ENCODE measurements at places on chromosomes 2 and 18.

DNA sequence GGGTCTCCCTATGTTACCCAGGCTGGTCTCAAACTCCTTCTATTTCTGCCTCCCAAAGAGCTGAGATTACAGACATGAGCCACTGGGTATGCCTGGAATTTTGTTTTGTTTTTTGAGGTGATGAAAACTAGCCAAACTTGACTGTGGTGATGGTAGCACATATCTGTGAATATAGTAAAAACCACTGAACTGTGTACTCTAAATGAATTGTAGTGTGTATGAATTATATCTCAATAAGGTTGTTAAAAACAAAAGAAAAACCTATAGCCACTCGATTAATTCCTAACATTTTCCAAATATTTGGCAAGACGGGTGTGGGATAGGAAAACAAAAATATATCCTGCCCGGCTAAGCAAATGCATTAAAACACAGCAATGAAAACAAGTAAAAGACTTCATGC, 1302.3 kb upstream of the CHAC2 start:
- DNase-seq: no peak

DNA sequence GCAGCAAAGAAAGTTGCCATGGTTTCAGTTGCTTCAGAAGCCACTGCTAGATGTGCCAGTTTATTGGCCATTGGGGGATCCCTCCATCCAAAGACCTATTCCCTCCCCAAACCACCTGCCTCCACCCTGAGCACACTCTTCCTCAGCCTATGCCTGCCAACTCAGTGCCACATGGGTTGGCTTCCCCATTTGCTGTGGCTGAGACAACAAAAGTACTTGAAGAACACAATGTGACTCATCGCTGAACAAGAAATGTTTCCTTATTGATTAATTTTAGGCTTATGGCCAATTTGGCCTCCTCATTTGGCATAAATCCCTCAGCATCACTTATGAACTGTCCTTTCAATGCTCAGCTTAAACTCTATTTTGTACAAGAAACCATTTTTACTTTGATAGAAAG, 215.9 kb downstream of the TMEM247 start:
- no peak for DNase-seq

DNA sequence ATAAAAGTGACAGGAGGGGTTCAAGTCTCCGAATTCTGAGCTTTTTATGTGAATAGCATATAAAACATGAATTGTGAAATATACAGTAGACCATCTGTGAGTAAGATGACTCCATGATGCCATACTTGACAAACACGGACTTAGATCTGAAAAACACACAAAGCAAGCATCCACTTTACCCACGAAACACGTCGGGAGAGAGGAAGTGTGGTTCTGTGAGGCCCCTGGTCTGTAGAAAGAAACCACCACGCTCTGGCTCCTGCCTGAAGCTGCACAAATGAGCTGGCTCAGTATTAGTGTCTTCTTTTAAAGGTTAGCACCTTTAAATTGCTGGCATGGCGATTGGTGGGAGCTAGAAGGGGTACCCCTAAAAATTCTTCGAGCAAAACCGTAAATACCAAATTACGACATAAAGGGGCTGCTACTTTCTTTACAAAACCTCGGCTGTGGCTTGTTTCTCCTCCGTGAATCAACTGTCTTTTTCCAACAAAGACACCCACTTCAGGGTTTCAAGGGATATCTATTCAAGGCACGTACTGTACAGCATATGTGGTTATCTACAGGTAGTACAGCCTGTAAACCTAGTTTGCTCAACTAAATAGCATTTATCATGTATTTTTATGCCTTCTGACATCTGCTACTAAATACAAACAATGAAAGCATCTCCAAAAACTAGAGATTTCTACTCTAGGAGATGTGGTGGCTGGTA, 70.9 kb downstream of the AFF3 start:
- no peak for DNase-seq

DNA sequence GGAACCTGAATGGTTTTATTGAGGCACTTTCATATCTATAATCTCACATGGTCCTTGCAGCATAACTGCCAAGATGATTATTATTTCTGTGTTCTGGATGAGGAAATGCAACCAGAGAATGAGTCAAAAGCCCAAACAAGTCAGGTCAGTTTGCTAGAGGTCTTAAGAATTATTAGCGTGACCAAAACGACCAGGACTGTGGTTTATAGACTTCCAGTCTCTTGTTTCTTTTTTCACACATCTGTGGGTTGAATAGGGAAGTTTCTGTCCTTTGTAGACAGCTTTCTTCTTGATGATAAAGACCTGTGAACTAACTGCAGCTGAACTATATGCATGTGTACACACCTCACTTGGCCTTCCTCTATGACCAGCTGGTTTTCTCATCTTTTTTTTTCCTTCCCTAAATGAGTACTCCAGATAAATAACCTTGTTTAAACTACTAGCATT, 13.9 kb downstream of the ADAM23 start:
- DNase-seq: no peak

GRCh38 chr2:1854729-1855547, 110.6 kb upstream of the PXDN start:
- peak; percentile 55 for DNase-seq

- DNase-seq: no peak
These were observed 144.1 kb downstream of the NCOA1 start for GRCh38 chr2:24635181-24635580.

DNA sequence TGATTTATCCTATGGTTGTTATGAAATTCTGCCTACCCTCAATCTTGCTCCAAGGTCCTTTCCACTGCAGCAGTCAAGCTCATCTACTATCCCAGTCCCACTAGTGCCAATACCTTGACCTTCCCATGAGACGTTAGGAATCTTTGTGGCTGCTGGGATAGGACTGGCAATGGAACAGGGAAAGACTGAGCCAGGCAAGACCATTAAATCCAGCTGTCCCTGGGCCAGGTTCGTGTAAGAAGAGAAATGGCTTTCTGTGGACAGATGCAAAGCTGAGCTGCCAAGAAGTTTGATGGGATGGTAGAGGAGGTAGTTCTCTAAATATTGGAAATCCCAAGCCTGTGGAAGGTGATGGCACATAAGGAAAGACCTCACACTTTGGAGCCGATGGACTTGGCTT, 50.1 kb upstream of the TMEM17 start:
- DNase-seq: no peak

- no peak for DNase-seq
These were observed 204.5 kb upstream of the LRATD1 start for GRCh38 chr2:14428056-14428455.

- no peak for DNase-seq
These were observed 5.3 kb upstream of the PXDN start for GRCh38 chr2:1749489-1750119.

DNA sequence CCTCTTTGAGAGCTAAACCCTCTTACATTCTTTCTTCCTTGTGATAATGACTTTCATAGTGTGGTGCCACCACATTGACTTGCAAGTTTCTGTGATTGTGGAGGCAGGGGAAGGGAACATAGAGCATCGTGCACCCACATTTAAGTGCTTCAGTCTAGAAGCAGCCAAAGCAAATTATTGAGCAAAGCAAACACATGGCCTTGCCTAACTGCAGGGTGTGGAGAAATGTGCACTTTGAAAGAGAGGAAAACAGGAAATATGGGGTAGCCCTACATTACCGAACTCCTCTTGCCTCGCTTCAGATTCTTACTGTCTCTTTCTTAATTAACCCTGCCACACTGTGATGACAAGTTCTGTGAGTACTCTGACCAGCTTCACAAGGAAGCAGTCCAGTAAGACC, 814.6 kb downstream of the SLC4A3 start:
- no peak for DNase-seq

GRCh38 chr18:8498905-8499304, 110.3 kb upstream of the RAB12 start:
- DNase-seq: no peak

- DNase-seq: no peak
These were observed 2.6 kb downstream of the BAZ2B start for GRCh38 chr2:159613651-159614285.

GRCh38 chr2:10043256-10043905, at the start of gene KLF11:
Gene KLF11 (plus strand): TSS chr2:10043550. CDS start chr2:10043717, 167 bp downstream.
- peak; percentile 92 for DNase-seq

Data from kidney (tissue), 22 donors.